Activated T-cell treated with anti-CD3 and anti-CD28 coated beads, Interleukin-2, amount 50 U/mL, for 24 hours (primary cell): ENCODE measurements at places on chromosomes 3 and 15.

- no peak for DNase-seq
Measured at GRCh38 chr3:119318876-119319275, 24.7 kb downstream of the ARHGAP31 start.

DNA sequence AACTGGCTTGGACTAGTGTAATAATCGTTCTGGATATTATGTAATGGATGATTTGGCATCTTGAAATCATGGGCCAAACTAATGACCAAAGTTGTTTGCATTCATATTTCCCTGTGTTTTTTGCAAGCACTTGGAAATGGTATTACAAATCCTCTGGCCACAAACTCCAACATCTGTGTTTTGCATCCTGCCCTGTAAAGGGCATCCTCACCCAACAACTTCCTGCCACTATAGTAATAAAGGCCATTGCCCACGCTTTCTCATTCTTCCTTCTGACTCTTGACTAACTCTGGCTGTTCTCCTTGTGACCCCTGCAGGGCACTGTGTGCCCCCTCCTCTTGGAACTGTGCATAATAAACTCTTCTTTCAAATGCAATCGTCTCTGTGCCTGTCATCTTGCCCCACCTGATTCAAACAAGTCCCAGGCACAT is 25.4 kb upstream of the PSMD6 start:
- no peak for DNase-seq

- no peak for DNase-seq
Measured at GRCh38 chr3:41726891-41727290, 235.0 kb downstream of the ULK4 start.

GRCh38 chr3:57791245-57791644 is 35.1 kb downstream of the SLMAP start:
- no peak for DNase-seq

DNA sequence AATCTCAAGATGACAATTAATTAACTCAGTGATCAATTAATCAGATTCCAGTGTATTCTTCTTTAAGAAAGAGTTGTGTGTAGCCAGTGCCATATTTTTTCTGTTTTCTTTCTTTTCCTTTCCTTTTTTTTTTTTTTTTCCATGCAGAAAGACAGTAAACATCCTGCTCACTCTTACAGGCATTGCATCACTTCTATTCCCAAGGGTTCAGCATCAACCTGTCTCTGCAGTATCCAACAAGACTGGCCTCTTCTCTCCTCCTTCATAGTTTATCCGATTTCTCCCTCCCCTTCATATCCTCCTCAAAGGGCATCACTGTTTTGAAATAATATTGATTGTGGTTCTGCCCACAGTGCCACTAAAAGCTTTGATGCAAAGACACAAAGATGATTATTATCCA is 17.0 kb upstream of the SLC9A9 start:
- no peak for DNase-seq

- DNase-seq, result no peak
Measured at GRCh38 chr15:39898317-39898716, 21.7 kb downstream of the GPR176 start.

GRCh38 chr3:153462545-153462944 is 300.5 kb downstream of the RAP2B start:
- no peak for DNase-seq

- DNase-seq, result no peak
Measured at GRCh38 chr3:159185443-159186050, 383.7 kb downstream of the MFSD1 start.

DNA sequence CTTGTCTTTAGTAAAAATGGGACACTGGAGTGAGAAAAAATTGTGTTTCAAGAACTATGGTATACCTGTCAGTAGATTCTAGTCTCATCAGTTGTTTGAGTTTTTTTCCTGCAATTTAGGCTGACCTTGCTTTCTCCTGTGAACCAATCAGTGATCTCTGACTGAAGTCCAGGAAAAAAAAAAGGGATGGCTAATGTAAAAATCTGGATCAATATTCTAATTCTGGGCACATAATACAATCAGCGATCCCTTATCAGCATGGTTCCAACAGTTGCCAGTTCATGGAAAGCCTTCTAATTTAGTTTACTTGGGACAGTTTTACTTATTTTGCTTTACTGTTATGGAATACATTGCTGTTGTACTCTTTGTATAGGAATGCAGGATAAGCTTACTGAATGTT is 17.0 kb downstream of the TRPM7 start:
- DNase-seq, result no peak

GRCh38 chr3:4756855-4757574 is 222.2 kb upstream of the BHLHE40 start:
- DNase-seq, result no peak

- no peak for DNase-seq
Measured at GRCh38 chr3:62164746-62165145, 208.6 kb downstream of the FEZF2 start.
